HFF-Myc (cell line): ENCODE measurements at places on chromosomes 16 and 17.

- DNase-seq, result no peak
These were observed 192.4 kb upstream of the GSE1 start for GRCh38 chr16:85420501-85421337.

- no peak for DNase-seq
These were observed 19.7 kb downstream of the DPEP1 start for GRCh38 chr16:89633064-89633631.

DNA sequence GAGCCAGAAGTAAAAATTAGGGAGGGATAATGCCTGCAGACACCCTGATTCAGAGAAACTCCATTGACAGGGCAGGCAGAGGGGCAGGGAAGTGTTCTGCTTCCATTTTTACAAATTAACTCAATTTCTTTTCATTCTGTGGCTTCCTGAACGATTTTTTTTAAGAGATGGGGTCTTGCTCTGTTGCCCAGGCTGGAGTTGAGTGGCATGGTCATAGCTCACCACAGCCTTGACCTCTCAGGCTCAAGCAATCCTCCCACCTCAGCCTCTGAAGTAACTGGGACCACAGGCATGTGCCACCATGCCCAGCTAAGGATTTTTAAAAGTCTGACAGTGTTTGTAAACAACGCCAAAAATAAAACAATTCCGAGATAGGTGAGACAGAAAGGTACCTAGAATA is 99.8 kb downstream of the SMG6 start:
- no peak for DNase-seq

DNA sequence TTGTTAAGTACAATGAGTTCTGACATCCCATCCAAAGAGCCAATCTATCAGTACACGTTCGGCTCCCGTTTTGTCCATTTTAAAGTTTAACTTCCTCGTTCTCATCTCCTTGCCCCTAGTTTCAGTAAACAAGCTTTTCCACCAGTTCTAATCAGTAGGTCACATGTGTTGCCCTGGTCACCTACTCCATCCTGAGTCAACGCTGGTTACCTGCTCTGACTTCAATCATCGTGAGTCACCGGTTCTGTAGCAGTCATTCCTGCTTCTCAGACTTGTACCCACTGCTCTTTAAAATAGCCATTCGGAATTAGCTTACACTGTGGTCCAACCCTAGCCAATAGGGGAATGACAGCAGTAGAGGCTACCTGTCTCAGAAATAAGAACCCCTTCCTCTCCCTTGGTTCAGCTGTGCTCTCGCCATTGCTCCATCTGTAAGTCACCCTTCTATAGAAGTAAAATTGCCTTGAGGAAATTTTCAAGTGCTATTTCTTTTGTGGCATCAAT is 191.0 kb downstream of the CPPED1 start:
- DNase-seq, result no peak

GRCh38 chr17:80962356-80963329 is 29.0 kb upstream of the CHMP6 start:
- no peak for DNase-seq

DNA sequence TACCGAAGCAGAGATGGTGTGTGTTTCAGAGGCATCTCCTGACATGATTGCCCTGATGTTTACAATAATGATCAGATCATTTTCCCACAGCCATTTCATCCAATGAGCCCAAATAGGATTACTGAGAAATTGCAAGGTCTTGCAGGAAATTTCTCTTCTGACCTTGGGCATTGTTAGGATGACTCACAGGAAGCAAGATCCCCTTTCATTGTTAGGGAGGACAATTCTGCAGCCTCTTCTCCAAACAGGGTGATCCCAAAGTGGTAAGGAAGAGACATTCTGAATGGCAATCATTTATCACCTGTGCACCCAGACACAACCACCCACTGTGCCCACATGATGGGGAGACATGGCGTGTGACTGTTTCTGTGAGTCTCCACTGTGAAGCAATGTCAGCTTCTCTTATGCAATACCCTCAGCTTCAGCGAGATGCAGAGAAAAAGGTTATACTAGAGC is 306.7 kb upstream of the XYLT1 start:
- no peak for DNase-seq
